ENCODE measurements at places on chromosomes 2 and 18. TPM values are rescaled to one million over a fixed set of nuclear protein-coding genes. Genes with fewer than 3 reads are reported as not detected.

DNA sequence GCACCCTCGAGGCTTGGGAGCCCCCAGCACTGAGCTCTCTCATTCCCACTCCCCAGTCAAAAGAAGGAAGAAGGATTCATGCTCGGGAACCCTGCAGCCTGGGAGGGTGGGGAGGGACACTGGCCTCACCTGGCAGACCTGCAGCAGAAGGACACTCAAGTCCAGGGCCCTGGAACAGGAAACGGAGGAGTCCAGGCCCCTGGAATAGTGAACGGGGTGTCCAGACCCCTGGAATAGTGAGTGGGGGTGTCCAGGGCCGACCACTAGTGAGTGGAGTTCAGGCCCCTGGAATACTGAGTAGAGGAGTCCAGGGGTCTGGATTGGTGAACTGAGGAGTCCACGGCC, 292.5 kb downstream of the NDUFA10 start:
- no peak for DNase-seq

- DNase-seq: no peak
These were observed 78.6 kb upstream of the RANBP2 start for GRCh38 chr2:108640731-108641130.

GRCh38 chr18:59249199-59249774, 24.0 kb downstream of the RAX start:
- DNase-seq: peak; percentile 97

DNA sequence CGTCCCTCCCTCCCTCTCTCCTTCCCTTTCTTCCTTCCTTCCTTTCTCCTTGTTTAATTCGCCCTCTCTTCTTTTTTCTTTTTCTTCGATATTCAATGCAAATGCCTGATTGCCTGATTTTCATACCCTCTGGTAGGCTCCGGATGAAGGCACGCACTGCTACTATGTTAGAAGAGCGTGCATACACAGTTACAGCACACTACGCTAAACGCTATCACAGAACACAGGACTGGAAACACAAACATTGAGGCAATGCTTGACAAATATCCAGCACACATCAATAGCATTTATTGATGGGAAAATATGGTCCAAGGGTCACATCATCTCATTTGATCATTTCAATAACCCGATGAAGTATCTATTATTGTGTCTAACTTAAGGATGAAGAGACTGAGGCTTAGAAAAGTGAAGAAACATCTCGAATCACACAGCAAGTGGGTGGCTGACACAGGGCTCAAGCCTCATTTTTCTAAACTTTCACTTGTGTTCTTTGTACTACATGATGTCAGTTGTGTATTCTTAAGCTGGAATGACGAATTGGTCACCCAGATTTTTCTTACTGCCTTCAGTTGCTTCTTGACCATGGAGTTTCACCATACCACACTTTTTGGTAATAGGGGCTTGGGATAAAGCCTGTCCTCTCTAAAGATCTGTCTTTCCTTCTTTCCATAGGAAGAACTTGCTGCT, 101.8 kb downstream of the TRIB2 start:
- DNase-seq: no peak

DNA sequence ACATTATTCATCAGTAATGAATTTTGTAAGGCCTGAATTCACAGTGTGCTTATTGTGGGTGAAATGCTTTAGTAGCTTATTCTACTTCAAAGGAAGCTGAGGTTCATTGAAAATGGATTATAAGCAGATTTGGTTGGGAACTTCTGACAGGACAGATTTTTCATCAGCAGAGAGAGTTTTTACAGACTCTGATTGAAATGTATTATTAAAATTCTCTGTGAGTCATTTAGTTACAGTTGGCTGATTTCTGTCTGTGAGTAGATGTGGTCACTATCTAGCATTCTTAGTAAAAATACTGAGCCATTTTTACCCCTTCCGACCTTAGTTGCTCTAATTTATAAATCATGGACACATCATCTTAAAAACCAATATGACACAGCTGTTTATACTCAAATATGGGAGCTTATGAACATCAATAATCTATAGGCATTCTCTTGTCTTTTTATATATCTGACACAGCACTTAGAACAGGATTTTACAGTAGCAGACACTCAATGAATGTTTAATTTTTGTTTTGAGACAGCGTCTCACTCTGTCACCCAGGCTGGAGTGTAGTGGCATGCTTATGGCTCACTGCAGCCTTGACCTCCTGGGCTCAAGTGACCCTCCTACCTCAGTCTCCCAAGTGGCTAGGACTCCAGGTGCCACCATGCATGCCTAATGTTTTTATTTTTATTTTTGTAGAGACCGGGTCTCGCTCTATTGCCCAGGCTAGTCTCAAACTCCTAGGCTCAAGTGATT, 239.6 kb downstream of the BABAM2 start:
- no peak for DNase-seq

- no peak for DNase-seq
These were observed 34.5 kb upstream of the TBC1D8 start for GRCh38 chr2:101185656-101186055.

- DNase-seq: no peak
These were observed 59.9 kb upstream of the SNTG2 start for GRCh38 chr2:890791-891190.

DNA sequence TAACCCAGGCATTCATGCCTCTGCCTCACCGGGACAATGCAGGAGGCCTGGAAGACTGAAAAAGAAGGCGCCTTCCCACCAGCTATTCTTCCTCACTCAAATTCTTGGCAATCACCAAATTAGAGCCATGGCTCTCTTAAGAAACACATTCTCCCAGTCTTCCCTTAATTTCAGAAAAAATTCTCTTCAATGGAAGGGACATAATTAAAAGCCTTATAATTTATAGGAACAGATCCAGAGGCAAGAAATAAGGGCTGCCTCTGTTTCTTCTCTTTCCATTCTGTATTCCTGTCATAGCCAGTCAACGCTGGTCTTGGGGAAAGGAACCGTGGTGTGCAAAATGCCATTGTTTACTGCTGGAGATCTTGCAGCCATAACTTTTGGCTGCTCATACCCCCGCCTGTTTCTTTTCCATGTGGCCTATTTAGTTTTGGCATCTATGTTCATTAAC, 32.8 kb downstream of the DTNA start:
- peak; percentile 71 for DNase-seq

GRCh38 chr2:238497610-238498005, 70.9 kb downstream of the ASB1 start:
- DNase-seq: no peak

- DNase-seq: no peak
These were observed 73.2 kb downstream of the PLA2R1 start for GRCh38 chr2:159989249-159989648.

DNA sequence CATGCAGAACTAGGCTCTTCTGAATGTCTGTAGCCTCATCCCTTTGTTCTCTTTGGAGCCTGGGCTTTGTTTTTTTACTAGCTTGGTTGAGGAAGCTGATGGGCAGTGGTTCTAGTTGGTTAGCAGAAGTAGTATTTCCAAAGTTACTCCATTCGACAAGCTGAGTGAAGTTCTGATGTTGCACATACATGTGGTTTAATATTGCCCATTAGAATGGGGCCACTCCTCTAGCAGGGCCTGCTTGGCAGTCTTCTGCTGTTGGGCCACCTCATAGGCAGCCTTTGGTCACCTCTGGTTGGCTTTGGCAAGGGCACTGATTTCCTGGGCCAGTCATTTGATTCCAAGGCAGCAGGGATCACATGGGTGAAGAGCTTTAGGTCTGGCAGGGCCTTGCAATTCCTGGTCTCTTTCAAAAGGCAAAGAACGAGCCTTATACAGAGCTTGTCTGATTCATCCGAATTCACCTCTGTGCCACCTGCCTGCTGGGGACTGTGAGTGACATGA, 2.5 kb downstream of the RPIA start:
- DNase-seq: no peak

DNA sequence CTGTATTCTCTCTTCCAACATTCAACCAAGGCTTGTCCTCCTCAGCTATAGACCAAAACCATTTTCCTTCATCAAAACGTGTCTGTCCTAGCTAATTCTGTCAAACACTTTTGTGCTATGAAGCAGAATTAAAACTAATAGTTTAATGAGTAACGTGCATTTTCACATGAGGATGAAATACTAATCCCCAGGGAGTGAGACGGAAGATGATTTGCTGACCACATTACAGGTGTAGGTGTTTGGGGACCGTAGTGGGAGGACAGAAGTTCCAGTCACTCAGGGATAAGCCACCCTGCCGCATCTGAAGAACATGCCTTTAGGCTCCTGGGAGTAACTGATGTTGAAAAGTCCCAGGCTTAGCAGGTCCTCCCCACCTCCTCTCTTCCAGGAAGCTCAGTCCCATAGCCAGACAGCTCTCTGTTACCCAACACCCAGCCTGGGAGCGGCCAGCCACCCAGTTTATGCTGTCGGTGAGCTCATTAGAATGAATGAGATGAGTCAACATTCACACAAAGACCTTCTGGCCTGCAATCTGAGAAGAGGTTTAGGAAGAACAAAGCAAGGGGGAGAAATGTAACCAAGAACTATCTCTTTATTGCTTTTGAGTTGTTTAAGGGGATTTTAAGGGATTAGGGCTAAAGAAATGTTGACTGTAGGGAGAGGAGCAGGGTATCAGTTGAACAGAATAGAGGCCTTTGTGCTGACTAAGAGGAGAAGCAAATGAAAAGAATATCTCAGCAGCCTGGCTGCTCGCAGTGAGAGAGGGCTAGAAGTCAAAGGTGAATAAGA, 122.5 kb downstream of the FOXI3 start:
- DNase-seq: no peak

GRCh38 chr2:176873403-176873802, 339.2 kb upstream of the HNRNPA3 start:
- DNase-seq: no peak

DNA sequence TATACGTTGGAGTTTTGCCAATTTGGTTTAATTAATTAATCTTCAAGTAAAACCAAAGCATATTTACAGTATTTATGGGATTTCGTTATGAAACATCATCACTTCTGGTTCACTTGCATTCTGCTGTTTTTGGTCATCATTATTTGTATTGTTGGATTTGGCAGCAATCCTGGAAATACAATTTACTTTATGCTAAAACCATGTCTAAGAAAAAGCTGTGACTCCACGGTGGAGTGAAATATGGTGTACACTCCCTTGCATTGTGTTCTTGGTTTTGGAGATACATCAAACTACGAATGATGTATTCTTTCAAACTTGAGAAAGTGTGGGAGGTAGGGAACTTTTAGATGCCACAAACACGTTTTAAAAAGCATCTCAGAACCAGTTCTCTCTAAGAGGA, 106.4 kb downstream of the CTAGE1 start:
- DNase-seq: peak; percentile 84

- DNase-seq: no peak
These were observed 741 bp downstream of the GPR148 start for GRCh38 chr2:130729322-130730299.

DNA sequence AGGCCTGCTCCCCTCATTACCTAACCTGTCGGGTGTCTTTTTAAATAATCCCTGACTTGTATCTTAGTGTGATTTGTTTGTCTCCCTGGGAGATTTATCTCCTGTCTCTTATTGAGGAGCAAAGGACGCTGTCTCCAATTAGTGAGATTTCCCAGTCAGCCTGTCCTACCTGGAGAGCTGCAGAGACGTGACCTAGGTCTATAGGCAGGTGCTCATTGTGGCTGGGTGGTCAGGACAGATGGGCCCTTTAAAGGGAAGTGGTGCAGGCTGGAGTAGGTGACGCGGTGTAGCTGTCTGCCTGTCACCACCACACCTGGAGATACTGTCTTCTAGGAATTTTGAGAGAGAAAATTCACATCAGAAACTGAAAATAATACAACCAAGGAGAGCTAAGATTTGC, 28.0 kb downstream of the PLB1 start:
- DNase-seq: no peak

GRCh38 chr2:60478660-60479059, 74.8 kb downstream of the BCL11A start:
- no peak for DNase-seq

DNA sequence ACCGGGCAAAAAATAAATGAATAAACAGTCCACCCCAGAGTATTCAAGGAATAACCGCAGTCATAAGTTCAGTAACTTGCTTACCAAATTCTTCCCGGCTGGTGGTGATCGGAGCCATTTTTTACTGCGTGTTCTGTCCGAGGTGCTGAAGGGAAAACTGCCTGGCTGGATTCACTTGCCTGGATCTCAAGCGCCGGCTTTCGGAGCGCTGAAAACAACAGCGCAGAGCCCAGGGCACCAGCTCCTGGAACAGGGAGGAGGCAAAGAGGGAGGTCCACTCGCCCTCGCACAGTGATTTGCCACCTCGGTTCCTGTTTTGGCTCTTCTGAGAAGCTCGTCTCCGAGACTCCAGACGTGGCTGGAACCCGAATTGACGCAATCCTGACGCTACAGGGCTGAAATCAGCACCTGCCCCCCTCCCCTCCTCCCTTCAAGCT, at the start of gene SYT4:
Gene SYT4 (minus strand): TSS at position 327 of the 437 bp plus-strand sequence. CDS start 209 bp downstream, at position 118.
- DNase-seq: peak; percentile 76

DNA sequence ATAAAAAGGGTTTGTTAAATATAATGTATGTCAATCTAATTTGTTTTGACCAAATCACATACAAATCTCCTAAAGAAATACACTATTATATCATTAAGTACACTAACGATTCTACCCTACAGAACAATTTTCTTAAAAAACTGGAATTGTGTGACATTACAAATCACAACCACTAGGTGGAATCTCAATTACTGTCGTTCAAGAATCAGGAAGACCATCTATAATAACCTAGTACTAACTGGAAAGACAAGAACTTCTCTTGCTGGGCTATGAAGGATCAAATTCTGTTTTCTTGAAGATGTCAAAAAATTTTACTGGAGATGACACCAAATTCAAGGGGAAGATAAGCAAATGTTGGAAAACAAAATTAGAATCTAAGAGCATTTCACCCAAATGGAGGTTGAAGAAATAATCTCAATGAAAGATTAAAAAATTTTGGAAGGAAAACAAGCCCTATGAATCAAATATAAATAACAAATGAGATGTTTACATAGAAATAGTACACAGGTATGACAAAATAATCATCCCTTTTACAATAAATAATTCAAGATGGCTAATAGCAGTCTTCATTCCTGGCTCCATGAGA, 110.9 kb downstream of the STK39 start:
- no peak for DNase-seq

DNA sequence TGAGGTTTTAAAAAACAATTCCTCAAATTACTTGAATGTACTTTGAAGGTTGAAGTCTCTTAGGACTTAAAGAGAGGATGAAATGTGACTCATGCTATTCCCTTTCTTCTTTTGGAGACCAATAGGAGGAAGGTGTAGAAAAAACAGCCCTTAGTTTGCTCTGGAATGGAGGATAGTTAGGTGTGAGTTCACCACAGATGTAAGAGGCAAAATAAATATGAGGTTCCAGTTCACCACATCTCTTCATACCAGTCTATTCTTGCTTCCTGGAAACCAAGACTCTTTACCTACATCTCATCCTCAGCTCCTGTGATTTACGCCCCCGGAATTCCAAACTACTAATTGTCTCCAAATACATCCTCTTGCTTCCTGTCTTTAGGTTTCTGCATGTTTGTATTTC, 77.5 kb upstream of the TTC21B start:
- no peak for DNase-seq

- no peak for DNase-seq
These were observed 11.7 kb upstream of the LGALSL start for GRCh38 chr2:64442277-64442676.

The C1GALT1C1L gene
- polyA plus RNA-seq: 0.39 TPM

The MYO1B gene
- polyA plus RNA-seq: 55.0 TPM

The GREB1L gene
- 0.55 TPM for polyA plus RNA-seq

The LYG1 gene
- 1.2 TPM for polyA plus RNA-seq

The UPP2 gene
- not detected for polyA plus RNA-seq

The NPPC gene
- not detected for polyA plus RNA-seq

The SPATA3 gene
- polyA plus RNA-seq: not detected

The SCN7A gene
- 7.5 TPM for polyA plus RNA-seq
